NCI-H345 (cell line): ENCODE measurements at places on chromosomes 2 and 18.

DNA sequence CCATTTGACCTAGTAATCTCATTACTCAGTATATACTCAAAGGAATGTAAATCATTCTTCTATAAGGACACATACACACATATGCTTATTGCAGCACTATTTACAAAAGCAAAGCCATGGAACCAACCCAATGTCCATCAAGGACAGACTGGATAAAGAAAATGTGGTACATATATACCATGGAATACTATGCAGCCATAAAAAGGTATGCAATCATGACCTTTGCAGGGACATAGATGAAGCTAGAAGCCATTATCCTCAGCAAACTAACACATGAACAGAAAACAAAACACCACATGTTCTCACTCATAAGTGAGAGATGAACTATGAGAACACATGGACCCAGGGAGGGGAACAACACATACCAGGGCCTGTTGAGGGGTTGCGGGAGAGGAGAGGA lies 214.5 kb downstream of the NBAS start:
- no peak for DNase-seq

DNA sequence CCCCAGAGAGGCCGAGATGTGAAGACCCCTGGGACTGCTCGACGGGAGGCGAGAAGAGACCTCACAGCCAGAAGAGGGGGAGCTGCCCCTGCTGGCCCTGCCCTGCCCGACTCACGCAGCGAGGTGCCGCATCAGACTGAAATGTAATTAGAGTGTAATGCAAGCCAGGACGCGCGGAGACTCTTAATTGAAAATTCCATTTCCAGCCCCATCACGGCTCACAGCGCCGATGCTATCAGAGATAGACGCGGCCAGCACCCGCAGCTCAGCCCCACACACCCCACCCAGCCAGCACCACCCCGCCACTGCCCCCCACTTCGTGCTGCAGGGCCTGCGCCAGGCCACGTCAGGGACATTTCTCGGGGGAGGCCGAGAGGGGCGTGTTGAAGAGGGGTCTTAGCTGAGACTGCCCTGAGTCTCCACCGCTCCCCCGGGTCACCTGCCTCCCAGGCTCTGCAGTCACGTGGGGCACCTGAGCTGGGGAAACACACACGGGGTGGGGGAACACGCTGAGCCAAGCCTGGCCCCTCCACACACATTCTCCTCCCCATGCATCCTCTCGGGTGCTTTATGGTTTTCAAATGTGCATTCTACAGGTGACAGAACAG lies 78.1 kb downstream of the TEX51 start:
- DNase-seq: no peak

DNA sequence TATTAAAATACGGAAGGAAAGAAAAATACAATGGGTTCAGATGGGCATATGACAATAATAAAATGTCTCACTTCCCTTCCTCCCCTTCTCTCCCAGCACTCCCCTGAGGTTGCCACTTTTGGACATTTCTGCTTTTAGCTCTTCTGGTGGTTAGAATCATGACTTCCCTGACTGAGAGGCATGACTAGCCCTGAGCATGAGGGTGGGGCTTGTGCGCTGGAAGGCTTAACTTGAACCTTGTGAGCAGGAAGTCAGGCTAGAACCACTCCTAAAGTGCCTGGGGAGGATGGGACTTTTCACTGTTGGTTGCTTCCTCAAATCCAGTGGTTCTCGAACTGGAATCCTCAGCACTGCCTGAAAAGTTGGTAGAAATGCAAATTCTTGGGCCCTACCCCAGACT lies 19.7 kb upstream of the ARHGAP25 start:
- DNase-seq: no peak

- no peak for DNase-seq
Observed at GRCh38 chr18:51897884-51898283, 442.1 kb upstream of the DCC start.

- DNase-seq: no peak
Observed at GRCh38 chr2:182854375-182855105, 11.9 kb downstream of the FRZB start.

GRCh38 chr2:120298173-120298835 lies 45.7 kb downstream of the RALB start:
- no peak for DNase-seq

DNA sequence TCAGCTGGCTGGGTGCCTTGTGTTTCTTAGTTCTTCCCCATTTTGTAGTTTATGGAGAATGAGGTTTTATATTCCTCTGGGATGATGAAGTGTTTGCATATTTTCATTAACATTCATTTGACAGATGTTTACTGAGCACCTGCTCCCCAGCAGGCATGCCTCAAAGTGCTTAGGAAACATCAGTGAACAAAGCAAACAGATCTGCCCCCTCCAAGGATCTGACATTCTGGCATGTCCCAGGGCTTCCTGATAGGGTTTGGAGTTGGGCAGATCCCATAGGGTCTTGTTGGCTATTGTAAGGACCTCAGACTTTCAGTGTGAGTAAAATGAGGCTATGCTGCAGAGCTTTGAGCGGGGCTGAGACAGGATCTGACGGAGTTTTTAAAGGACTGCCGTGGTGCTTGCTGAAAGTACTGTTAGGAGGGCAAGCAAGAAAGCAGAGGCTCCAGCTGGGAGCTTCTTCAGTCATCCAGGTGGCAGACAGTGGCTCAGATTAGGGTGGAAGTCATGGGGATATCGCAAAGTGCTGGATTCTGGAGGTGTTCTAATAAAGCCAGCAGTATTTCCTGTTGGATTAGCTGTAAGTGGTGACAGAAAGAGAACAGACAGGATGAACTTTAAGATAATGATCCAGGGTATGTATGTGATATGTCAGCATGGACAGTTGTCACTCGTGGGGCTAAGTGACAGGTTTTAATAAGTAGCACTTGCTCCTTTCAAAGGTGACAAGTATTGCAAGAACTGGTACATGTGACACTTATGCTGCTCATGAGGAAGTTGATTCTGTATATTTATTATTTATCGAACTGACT lies 11.3 kb upstream of the IAH1 start:
- DNase-seq: peak; percentile 49

- DNase-seq: no peak
Observed at GRCh38 chr2:38586931-38587330, 15.8 kb downstream of the HNRNPLL start.

GRCh38 chr18:62760403-62760734 lies 45.0 kb downstream of the PHLPP1 start:
- DNase-seq: no peak

GRCh38 chr2:134391751-134392160 lies 137.9 kb downstream of the MGAT5 start:
- DNase-seq: peak; percentile 22

DNA sequence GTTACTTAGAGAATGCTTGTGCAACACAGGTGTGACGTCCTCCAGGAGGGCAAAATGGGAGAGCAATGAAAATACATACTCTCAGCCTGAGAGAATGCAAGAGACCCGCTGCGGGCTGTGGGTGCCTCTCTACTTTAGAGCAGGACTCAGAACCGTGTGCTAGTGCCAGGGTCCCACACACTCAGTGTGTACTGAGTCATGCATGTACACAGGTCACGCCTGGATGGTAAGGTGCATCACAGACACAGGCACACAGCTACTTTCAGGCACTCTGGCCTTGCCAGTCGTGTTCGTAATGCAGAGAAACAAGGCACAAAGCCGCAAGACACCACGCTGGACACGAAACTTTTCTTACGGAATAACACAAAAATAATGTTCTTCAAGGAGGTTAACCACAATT lies 125.3 kb downstream of the ZNF516 start:
- DNase-seq: no peak

GRCh38 chr2:96413323-96413722 lies 77.8 kb downstream of the NCAPH start:
- no peak for DNase-seq

DNA sequence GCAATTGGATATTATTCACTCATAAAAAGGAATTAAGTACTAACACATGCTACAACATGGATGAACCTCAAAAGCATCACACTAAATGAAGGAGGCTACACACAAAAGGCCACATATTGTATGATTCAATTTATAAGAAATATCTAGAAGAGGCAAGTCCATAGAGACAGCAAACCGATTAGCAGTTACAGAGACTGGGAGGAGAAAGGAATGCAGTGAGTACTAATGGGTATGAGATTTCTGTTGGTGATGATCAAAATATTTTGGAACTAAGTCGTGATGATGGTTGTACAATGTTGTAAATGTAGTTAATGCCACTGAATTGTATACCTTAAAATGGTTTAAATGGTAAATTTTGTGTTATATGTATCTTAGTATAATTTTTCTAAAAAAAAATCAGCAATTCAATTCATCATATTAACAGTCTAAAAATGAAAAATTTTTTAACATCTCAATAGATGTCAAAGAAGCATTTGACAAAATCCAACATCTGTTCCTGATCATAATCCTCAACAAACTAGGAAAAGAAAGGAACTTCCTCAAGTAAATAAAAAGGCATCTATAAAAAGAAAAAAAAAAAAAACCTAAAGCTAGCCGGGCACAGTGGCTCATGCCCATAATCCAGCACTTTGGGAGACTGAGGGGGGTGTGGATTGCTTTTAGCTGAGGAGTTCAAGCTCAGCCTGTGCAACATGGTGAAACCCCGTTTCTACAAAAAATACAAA lies 98.1 kb downstream of the TGIF1 start:
- DNase-seq: no peak

GRCh38 chr18:45122506-45122905 lies 441.8 kb downstream of the SETBP1 start:
- DNase-seq: no peak

GRCh38 chr2:227862227-227862740 lies 9.1 kb upstream of the DAW1 start:
- DNase-seq: peak; percentile 22

- DNase-seq: peak; percentile 35
Observed at GRCh38 chr18:68427951-68428401, 286.9 kb downstream of the TMX3 start.

DNA sequence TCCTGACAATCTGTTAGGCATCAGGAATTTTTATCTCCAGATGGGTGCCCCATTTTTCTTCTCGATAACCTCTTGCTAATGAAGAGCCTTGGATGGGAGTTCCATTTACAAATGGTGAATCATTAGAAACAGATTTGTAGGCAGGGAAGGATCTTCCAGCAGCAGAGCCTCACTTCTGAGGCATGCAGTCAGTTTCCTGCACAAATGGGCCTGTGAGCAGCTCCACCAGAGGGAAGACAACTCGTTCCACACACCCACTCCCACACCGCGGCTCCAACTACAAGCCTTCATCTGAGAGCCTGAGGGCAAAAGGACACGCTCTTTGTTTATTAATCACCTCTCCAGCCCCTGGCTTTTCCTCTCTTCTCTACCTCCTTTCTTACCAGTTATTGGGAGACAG lies 108.5 kb downstream of the CTAGE1 start:
- no peak for DNase-seq
